ENCODE measurements at places on chromosomes 12 and 14.
A peak's percentile ranks its signal among the peaks of the same experiment; 100 is the strongest.

DNA sequence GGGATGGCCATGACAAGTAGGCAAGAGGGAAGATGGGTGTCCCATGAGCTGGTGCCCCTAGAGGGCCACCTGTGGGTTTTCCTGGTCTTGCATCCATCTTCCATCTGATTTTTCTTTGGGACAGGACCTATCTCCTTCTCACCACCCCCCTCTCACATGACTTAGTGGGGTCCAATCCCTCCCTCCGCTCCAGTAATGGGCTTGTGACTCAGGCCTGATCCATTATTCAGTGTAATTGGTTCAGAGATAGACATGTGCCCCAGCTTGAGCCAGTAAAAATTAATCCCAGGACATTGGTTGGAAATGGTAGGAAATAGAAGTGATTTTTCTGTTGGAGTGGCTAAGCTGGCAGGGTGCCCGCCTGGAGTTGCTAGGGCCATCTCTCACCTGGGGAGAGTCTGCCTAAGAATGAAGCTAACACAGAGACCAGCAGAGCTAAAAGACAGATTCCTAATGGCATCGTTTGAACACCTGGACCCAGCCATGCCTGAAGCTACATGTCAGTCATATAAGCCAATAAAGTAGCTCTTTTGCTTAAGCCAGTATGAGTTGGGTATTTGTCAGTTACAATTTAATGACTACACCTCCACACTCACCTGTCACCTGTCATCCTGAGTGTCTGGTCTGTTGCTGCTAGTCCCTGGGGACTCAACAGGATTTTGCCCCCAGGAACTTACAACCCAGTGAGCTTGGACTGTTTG is 14.7 kb downstream of the RASAL1 start:
- peak; percentile 39 for DNase-seq

- no peak for DNase-seq
These were observed 35.3 kb downstream of the KICS2 start for GRCh38 chr12:64186789-64187188.

GRCh38 chr14:50272498-50272897 is 39.5 kb downstream of the L2HGDH start:
- no peak for DNase-seq

- peak; percentile 56 for DNase-seq
These were observed 20.8 kb upstream of the SAV1 start for GRCh38 chr14:50688875-50689274.

DNA sequence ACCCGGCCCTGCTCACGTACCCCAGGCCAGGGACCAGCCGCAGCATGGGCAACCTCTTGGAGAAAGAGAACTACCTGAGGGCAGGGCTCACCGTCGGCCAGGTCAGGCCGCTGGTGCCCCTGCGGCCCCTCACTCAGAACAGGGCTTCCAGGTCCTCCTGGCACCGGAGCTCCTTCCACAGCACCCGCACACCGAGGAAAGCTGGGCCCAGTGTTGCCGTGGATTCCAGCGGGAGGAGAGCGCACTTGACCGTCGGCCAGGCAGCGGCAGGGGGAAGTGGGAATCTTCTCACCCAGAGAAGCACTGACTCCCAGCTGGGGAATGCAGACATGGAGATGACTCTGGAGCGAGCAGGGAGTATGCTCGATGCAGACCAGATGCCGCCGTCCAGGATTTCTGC is 7.9 kb upstream of the VAMP1 start:
- DNase-seq, result no peak

DNA sequence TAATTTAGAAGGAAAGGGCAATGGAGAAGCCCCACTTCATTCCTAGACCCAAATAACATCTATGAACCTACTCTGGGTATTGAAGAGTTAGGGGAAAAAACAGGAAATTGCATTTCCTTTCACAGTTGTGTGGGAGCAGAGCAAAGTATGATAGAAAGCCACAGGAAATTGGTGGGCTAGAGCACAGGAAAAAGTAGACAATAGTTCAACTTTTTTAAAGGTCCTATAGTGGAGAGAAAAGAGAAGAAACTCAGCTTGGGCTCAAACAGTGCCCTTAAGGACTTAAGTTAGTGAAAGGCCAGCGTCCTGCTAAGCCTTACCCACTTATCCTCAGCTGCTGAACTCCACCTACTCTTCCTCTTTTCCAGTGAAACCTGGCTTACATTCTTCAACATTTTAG is 258.1 kb downstream of the DPY19L2 start:
- no peak for DNase-seq

DNA sequence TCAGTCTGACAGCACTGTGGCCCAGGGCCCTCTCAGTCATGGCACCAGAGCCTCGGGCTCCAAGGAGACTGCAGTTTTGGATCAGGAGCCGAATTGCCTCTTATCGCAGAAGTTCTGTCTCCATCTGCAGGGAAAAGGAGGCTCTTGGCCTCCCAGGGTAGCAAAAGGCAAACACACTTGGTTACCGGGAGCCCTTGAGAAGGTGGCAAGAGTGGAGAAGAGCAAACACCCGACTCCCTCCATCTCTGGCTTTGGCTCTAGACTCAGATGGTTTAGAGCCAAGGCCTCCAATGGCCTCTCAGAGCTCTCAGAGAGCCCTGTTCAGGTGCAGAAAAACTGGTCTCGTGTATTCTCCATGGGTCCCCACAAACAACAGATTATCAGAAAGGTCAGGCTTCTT is 44.6 kb downstream of the NINJ2 start:
- DNase-seq, result no peak

GRCh38 chr12:96194971-96195844 is 1.0 kb downstream of the ELK3 start:
- peak; percentile 84 for DNase-seq

DNA sequence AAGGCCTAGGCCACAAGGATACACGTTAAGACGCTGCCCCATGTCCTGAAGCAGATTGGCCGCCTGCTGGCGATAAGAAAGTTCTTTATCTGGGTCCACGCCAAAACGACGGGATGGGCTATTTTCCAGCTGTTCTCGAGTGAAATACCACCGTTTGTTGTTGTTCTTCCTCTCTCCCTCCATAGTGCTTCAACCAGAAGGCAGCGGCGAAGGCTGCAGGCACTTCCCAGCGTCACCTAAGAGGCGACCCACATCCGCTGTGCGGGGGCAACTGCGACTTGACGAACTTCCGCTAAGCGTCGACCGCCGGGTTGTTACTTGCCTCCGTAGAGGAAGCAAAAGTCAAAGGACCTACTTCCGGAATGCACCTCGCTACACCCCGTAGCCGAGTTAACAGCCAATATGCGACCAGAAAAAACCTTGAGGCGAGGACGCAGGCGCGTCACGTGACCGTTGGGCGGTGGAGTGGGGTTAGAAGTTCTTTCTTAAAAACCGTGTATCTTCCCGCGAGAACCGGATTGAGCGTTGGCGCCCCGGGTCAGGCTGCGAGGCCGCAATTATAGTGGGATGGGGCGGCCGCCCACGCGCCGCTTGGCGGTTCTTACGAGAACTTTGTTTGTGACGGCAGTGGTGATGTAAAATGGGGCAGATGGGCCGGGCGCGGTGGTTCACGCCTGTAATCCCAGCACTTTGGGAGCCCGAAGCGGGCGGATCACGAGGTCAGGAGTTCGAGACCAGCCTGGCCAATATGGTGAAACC is at the start of gene CCNT1:
Gene CCNT1 (minus strand): TSS at position 215 of the 759 bp plus-strand sequence. CDS start 32 bp downstream, at position 183.
- peak; percentile 100 for DNase-seq

GRCh38 chr14:105742531-105742848 is 216.1 kb downstream of the TMEM121 start:
- DNase-seq, result no peak

DNA sequence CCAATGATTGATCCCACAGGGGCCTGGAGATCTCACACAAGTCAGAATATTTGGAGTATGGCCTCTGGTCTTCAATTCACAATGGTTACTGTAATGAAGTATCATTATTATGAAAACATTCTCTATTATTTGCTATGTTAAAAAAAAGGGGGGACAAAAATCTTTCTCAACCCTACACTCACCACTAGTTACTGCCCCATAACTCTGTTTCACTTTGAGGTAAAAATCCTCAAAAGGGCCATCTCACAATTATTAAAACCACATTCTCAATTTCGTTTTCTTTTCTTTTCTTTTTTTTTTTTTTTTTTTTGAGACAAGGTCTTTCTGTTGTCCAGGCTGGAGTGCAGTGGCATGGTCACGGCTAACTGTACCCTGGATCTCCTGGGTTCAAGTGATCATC is 59.6 kb upstream of the KCNC2 start:
- DNase-seq, result no peak

DNA sequence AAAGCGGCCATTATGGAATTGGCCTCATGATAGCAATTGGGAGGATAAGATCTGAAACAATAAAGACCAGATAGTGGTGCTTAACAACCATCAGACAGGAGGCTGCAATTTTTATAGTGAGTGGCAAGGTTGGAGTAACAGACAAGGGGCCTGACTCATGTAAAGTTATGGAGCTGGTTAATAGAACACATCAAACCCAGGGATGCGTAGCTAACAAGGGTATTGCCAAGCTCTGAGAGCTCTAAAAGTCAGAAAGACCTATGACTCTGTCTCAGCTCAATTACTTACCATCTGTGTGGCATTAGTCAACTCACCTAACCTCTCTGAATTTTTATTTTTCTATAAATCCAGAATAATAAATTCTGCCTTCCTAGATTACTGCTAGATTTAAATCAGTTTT is 1731.5 kb upstream of the FLRT2 start:
- no peak for DNase-seq

DNA sequence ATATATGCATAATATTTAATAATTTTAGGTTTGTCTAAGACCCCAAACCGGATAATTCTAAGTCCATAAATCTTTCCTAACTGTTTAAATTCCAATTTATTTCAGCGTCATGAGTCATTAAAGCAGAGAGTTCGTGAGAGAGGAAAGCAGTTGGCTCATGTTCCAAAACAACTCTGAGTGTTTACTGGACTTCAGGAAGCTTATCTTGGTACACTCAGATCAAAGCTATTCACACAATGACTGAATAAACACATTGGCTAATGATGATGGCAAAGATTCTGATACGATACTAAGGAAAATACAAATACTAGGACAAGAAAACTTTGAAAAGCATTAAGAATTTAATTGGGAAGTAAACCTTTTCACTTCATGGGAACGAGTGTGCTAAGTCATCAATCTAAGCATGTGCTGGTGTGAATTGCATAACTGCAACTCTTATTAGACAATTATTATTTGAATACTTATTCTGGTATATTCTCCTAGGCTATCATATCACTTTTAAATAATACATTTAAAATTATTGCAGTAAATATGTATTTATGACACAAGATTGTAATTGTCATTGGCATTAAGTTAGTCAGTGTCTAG is 34.8 kb upstream of the CLEC14A start:
- DNase-seq, result no peak

GRCh38 chr12:24280056-24280842 is 330.8 kb upstream of the SOX5 start:
- no peak for DNase-seq

DNA sequence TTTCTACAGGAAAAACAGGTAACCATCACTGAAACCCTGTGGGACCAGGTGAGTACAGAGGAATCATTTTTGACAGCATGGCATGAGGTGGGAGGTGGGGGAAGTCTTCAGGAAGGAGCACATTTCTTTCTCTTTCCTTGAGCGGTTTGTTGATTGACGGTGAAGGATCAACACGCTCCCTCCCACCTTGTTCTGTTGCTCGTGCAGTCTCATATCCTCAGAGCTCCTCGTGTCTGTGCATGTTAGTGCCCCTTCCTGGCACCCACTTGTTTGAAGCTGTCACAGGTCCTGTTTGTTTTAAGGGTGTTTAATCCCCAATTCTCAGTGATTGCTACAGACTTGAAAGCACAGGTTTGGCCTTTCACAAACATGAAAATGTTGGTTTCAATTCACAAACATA is 4.4 kb downstream of the C12orf54 start:
- DNase-seq, result no peak

DNA sequence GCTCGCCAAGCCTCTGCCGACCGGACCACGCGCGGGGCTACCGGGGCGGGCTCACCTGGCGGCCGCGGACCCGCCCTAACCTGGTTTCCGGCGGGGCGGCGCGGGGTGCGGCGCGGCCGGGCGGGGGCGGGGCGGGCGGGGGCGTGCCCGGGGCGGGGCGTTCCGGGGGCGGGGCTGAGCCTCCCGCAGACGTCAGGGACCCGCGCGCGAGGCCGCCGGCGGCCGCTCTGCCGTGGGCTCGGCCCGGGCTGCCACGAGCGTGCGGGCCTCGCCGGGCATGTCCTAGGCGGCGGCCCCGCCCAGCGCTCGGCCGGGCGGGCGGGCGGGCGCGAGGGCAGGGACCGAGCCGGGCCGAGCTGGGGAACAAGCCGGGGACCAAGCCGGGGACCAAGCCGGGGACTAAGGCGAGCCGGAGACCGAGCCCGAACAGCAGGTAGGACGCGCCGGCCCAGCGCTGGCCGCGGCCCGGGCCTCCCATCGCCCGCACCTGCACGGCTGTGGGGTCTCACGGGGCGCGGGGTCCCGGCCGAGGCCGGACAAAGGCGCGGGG is at the start of gene CEP170B:
Gene CEP170B (plus strand): TSS at position 188 of the 550 bp plus-strand sequence. CDS start 3,183 bp downstream, outside the sequence.
- DNase-seq, result peak; percentile 32

GRCh38 chr12:97957109-97957508 is 494.5 kb downstream of the RMST start:
- no peak for DNase-seq

DNA sequence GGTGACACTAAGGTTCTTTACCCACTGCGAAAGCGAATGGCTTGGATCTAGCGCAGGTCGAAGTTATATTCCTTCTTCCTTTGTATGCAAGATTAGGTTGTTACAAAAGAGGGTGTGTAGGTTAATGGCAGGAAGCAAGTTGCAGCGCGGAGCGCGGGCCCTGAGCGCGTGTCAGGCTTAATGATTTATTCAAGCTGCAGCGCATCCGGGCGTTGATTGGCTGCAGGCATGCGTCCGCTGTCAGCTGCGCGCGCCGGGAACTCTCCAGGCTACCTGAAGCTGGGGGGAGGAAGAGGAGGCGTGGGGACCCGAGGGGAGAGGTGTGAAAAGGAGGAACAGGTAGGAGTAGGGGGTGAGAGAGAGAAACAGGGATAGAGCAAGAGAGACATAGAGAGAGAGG is 7.4 kb downstream of the ASCL1 start:
- peak; percentile 73 for DNase-seq

- DNase-seq, result no peak
These were observed 53.3 kb downstream of the TMTC1 start for GRCh38 chr12:29730481-29730880.

- no peak for DNase-seq
These were observed 375.3 kb downstream of the SEC23A start for GRCh38 chr14:38727731-38728130.

GRCh38 chr12:109446869-109447268 is 30.2 kb downstream of the KCTD10 start:
- DNase-seq, result no peak

GRCh38 chr14:62886461-62886860 is 158.8 kb downstream of the KCNH5 start:
- no peak for DNase-seq

GRCh38 chr12:45183246-45183645 is 32.6 kb upstream of the ANO6 start:
- no peak for DNase-seq
